ENCODE measurements at places on chromosomes 12 and 14.
A peak's percentile ranks its signal among the peaks of the same experiment; 100 is the strongest.

DNA sequence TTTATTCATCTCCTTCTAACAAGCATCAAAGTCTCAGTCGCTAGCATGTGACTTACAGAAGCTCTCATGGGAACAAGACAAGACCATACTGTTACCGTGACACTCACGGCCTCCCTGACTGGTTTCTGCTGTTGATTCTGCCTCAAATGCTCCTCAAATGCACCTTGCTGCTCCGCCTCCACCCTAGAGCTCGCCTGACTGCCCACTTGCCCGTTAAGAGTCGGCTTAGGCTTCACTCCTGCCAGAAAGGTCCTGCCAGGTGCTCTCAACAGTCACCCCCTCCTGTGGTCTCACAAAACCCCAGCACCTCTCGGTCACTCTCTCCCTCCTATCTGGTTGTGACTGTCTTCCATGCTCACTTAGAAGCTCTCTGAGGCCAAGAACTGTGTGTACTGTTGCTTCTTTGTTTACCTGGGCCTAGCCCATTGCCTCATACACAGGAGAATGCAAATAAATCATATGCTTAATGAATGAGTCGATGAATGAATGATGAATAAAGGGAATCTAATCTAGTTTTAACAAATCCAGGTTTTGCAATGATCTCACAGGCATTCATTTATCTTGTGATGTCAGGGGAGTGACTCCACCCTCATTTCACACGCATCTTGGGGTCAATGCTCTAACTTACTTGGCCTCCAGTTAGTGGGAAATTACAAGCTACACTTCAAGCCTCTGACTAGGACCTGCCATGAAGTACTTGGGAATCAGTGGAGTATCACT is 41.3 kb downstream of the SSH1 start:
- no peak for DNase-seq

DNA sequence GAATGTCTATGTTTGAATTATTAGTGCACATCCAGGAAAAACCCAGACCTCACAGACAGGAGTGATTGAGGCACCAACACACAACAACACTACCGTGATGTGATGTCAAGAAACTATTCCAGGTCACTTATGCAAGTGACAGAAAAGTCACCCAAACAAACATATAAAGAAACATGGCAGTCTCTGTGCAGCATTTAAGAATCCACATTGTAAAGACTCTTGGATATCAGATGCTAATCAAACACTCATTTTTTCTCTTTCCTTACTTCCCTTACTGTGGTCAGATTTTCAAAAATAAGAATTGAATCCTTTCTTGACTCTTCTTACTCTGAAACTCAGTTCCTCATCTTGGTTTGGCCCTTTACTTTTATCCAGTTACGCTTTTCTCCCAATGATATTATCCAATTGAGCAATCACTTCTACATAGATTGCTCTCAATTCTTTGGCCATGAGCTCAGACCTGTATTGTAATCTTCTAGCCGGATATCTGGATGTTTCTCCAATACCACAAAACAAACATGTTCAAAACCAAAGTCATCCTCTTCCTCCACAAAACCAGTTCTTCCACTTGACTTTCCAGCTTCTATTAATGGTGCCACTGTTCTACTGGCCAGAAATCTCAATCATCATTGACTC is 115.4 kb downstream of the DUSP6 start:
- no peak for DNase-seq

DNA sequence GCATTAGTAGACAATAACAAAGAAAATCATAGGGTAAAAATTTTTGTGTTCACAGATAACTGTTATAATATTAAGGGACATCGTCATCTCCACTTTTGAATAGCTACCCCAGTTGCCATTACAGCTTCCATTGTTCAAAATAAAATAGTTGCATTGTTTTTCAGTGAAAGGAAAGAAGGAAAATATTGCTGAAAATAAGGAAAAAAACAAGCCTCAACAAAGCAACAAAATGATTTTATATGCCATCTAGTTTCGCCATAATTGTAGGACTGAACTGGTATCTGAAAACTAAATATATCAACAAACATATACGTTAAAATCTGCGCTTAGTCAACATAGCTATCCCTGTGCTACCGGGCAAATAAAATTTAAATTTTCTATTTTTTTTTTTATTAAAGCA is 3.3 kb downstream of the CDK17 start:
- DNase-seq, result no peak

DNA sequence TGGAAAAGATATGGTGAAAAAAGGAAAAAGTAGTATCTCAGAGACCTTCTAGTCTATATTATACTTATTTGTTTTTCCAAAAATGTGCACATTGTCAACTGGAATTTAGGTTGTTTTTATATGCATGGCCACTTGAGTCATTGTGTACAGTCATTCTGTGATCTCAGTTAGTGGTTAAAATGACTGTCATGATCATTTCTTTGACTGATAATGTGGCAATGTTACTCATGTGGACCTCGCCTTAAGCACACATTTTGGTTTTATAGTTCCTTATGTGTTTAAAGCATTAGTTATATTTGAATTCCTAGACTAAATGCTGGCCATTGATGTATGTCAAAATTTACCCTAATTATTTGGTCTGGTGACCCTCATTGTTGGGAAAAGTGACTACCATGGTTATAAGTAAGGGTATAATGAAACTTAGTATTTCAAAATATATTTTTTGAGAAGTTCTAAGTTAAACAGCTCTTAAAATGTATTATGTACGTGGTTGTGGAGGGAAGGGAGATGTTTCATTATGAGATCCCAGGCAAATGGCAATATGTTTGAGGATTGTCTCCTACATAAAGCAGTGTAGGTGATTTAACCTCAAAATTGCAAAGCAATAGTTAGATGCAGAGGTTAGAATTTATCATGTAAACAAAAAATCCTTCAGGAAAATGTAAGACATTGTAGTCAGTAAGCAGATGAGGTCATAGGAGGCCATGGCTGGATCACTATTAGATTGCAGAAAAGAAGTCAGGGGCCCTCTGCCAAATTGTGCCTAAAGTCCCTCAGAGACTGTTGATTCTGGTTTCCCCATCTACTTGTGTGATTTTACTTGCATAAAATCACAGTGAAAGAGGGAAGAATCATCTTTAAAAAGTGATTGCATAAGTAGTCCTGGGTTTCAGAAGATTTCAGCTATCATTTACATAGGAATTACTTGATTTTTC is 17.5 kb downstream of the PNMA1 start:
- no peak for DNase-seq

GRCh38 chr14:39853441-39853840 is 421.2 kb upstream of the FBXO33 start:
- no peak for DNase-seq

- peak; percentile 44 for DNase-seq
These were observed 20.6 kb upstream of the PCNX1 start for GRCh38 chr14:70886421-70887206.

- DNase-seq, result no peak
These were observed 10.5 kb upstream of the C14orf93 start for GRCh38 chr14:23020143-23021128.

- DNase-seq, result no peak
These were observed 22.5 kb downstream of the FBRSL1 start for GRCh38 chr12:132512197-132513069.

DNA sequence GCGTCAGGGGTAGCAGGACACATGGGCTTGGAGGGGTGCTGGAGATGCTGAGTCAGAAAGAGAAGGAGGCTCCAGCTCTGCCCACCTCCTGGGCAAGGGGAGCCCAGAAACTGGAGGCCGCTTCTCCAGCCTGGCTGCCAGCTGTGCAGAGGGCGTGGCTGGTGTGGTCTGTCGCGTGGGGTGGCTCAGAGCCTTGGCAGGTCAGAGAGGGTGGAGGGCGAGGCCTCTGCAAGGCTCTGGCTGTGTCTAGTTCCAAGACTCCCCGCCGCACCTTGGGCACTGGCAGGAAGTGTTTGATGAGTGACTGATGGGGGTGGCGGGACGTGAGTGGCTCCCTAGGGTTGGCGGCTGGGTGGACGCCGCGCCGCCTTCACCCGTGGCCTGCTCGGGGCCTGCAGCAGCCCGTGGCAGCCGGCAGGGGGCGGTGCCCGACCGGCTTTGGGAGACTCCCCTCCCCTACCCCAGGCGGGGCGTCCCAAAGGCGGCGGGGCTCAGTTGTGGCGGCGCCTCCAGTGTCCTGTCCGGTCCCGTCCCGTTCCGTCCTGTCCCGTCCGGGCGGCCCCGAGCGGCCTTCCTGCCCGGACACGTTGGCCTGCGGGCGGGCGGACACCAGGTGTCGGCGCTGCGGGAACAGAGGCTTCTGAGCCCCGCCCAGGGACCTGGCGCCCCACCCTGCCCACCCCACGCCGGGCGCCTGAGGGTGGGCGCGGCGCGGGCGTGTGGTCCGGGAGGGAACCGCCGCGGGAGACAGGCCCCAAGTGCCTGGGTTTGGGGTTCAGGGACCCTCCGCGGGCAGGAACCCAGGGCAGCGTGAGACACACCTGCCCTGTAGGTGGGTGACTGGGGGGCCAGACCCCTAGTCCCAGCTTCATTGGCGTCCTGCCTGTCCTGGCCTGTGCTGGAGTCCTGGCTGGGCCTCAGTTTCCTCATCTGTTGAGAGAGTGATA is 39.7 kb downstream of the KRT80 start:
- DNase-seq, result peak; percentile 69

GRCh38 chr14:81211844-81212243 is 8.9 kb downstream of the GTF2A1 start:
- DNase-seq, result peak; percentile 24

GRCh38 chr14:68955164-68955850 is 23.8 kb downstream of the ACTN1 start:
- no peak for DNase-seq

GRCh38 chr12:97471194-97471593 is 8.6 kb downstream of the RMST start:
- DNase-seq, result no peak

DNA sequence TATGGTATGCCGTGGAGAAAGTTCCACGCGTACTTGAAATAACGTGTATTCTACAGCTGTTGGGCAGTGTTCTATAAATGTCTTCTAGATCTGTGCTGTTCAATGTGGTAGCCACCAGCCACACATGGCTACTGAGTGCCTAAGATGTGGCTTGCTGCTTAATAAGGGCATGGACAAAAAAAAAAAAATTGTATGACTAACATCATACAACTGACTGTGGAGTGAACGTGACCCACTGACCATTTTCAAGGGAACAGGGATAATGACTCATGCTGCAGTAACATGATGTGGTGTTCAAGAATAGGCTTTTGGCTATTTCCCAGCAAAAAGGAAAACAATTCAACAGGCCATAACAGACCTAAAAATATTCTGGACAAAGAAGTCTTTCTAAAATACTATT is 13.0 kb downstream of the ATG14 start:
- DNase-seq, result no peak

DNA sequence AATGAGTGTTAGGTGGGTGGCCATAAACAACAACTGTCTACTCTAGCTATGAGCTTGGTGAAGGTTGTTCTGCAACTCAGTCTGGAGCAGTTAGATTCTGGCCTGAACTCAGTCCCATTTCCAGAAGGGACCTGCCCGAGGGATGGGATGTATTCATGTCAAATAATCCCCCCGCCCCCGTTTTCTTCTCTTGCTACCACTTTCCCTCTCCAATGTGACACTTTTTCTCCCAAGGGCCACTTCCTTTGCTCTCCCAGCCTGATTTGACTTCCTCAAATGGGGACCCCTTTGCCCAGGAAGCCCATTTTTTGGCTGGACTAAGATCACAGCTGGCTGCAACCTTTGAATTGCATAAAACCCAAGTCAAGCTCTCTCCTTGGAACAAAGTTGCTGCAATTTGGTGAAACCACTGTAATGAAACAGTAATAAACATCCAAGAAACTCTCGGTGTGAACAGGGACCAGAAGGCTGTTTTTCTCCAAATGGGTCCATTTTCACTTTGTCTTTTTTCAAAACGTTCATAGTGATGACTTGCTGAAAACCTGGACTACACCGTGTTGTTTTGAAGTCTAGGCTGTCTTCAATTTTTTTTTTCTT is 137.2 kb upstream of the GSC start:
- no peak for DNase-seq

DNA sequence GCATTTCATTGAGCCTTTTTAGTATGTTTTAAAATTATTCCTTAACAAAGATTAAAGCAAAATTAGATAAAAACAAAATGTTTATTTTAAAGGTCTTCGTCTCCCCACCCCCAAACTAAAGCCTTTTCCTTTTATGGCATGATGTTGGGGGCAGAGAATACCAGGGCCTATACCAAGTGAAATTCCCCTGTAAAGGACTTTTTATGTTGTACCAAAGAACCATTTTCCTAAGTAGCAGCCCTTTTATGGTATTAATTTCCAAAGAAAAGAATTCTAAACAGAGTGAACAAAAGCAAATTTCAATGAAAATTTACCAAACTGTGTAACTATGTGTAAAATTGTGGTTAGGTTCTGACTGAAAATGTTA is 71.9 kb upstream of the GNPNAT1 start:
- no peak for DNase-seq

- DNase-seq, result no peak
These were observed 717.6 kb downstream of the FSCB start for GRCh38 chr14:43789458-43789857.

DNA sequence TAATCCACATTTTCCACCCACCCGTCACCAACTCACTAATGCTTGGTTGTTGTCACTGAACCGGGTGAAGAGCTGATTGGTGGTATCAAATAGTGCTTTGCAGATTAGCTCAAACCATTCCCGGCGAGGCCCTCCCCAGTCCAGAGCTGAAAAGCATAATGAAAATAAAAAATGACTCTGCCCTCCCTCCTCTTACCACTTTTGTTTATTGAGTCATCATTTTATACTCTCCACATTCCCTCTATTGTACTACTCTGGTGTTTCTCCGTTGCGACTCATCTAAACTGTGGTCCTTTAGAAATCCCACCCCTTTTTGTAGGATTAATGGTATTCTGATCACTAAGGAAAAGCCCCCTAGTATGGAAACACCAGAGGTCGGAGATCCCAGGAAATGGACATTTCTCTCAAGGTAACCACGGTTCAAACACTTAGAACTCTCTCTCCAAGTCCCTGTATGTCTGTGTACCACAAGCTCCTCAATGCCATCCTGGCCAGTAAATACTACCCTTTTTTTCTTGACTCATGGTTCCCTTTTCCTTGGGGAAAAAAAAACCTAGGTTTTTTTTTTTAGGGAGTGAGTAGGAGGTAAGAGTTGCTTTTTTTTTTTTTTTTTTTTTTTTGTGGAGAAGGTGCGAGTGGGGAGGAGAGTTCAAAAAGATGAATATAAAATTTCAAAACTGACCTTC is 42.0 kb downstream of the AREL1 start:
- DNase-seq, result no peak

All from effector memory CD8-positive, alpha-beta T cell (primary cell).